Upper lobe of left lung (tissue), 6 donors: ENCODE measurements at places on chromosomes 13 and 19. TPM values are rescaled to one million over a fixed set of nuclear protein-coding genes. Genes with fewer than 3 reads are reported as not detected.

- H3K27me3 ChIP-seq: no peaks in the 10 kb centered on the region
- no peaks in the 10 kb centered on the region for H3K4me1 ChIP-seq
Observed at GRCh38 chr13:113669755-113670341, 2.8 kb downstream of the GRK1 start.

DNA sequence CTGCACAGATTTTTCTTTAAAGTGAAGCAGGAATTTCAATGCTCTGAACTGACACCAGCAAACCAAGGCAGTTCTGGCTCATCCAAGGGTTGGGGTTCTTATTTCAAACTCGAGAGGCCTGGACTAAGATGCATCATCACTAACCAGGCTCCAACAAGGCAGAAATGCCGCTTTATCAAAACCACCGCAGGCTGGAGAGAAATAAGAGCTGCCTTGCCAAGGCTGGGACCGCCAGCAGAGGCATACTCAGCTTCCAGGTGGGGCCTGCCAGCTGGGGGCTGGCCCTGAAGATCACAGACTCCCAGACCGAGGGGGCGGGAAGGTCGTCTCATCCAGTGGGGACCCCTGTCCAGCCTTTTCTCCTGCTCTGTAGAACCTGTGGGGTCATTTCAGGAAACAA is 37.4 kb upstream of the GAS6 start:
- DNase-seq: no peak

DNA sequence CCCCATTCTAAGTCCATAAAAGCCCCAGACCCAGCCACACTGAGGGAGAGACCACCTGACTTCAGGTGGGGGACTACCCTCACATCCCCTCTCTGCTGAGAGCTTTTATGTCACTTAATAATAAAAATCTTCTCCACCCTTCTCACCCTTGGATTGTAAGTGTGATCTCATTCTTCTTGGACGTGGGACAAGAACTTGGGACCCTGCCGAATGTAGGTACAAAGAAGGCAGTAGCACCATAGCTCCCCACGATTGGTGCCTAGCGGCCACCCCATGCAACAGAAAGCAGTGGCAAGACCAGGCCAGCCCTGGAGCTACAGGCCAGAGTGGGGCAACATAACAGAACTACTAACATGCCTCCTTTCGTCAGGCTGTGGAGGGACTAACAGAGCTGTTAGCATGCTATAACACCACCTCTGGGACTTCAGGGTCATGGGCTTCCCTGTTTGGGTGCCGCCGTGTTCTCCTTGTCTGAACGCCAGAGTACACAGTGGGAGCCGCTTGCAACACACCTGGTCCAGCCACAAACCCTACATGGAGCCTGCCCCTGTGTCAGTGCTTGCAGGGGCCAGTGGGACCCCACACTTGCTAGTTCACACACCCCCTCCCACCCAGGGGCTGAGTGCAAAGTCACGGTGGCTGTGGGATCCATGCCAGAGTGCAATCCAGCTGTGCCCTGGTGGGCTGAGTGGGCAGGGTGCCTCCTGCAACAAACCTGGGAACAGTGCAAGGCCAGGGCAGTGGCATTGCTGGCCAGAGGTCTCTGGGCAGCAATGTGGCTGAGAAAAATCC is 5.2 kb upstream of the FBXO17 start:
- H3K4me1 ChIP-seq: peaks cover 7% of the 10 kb centered on the region
- no peak for DNase-seq
- no peak overlapping the region for H3K27ac ChIP-seq
- no peak overlapping the region for H3K4me3 ChIP-seq
- H3K27me3 ChIP-seq: no peaks in the 10 kb centered on the region

Gene TRPC4
- 1.8 TPM for total RNA-seq

DNA sequence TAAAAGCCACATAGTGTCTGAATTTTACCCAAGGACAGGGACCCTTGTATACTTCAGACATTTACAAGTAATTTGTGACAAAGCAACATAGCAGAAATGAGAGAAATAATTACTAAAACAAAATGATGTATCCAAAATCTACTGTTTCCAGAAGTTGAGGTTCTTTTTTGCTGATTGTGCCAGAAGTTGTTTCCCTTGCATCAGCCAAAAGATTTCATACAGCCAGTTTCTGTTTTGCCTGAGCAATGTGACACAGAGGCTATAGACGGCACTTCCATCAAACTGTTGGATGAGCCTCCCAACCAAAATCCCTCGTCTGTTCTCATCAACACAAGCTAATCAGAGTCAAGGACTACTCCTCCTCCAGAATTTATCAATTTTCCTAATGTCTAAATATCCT is 913.2 kb upstream of the GPC6 start:
- DNase-seq: no peak
- no peaks in the 10 kb centered on the region for H3K27me3 ChIP-seq
- H3K27ac ChIP-seq: no peak overlapping the region
- H3K4me3 ChIP-seq: no peak overlapping the region

DNA sequence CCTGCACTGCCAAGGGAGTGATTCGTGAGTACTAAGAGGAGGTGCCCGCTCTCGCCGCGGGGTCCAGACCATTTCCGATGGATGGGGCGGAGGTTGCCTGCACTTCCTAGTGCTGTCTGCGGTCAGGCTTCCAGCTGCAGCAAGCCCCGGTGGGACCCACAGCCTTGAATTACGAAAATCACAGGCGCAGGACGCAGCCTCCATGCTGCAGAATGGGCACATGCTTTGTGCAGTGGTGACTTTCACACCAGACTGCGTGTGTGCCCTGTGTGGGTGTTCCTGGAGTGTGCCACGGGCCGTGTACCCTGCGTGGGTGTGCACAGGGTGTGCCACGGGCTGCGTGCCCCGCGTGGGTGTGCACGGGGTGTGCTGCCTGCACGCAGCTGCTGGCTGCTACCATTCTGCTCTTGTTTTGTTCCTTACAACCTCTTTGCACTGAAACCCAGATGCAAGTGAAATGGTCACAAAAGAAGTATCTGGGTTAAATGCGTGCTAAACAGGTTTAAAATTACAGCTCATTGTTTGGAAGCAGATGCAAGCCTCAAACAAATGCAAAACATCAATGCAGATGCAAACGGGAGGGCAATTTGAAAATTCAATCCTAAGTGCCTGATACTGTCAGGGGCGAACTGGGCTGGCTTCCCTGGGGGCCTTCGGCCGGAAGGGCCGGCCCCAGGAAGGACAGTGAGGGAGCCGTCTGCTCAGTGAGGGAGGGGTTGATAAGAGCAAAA is 221.2 kb upstream of the SOX1 start:
- H3K4me3 ChIP-seq: no peak overlapping the region
- H3K27ac ChIP-seq: no peak overlapping the region
- no peaks in the 10 kb centered on the region for H3K27me3 ChIP-seq
- no peaks in the 10 kb centered on the region for H3K36me3 ChIP-seq

DNA sequence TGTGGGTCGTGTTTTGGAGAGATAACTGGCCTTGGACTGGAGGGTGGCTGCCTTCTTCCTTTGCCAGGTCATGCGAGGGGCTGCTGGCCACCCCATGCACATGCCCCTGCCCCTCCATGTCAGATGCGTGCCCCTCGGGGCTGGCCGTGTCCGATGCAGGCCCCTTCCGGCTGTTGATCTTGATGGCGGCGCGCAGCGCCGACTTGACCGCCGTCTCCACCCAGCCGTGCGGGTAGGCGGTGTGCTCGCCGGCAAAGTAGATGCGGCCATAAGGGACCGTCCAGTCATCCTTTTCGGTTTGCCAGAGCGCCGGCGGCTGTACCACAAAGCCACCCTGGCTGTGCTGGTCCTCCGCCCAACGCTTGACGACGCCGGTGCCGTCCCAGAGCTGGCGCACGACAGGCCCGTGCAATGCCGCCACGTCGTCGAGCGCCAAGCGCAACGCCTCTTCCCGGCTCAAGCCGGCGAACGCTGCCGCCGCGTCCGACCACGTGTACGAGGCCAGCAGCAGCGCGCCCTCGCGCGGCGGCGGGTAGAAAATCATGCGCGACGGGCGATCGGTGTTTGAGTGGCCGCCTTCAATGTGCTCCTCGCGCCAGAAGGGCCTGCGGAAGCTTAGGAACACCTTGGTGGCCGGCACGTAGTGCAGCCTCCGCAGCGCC is 6.9 kb downstream of the IL4I1 start:
- H3K27me3 ChIP-seq: no peaks in the 10 kb centered on the region
- no peak overlapping the region for H3K27ac ChIP-seq
- peaks cover 10% of the 10 kb centered on the region for H3K4me1 ChIP-seq

Gene ACER1
- total RNA-seq: not detected

DNA sequence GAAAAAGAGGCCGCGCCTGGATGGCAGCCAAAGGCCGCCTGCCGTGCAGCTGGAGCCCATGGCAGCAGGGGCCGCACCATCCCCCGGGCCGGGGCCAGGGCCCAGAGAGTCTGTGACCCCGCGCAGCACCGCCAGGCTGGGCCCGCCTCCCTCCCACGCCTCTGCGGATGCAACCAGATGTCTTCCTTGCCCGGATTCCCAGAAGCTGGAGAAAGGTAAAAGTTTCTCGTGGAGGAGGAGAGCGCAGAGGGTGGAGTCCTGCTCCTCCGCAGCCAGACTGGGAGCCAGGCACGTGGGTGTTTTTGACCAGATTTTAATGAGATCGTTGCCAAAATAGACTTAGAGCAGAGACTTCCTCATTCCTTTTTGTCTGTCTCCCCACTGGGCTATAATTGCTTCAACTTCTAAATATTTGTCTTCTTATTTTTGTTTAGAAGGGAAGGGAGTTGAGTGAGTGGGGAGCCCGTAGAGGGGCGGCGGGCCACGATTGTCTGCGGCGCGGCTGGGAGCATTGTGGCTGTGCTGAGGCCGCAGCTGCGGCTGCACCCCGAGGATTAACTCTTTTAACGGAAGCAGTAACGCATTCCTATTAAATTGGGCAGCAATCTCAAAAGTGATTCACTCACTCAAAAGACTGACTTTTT is 22.8 kb upstream of the NDUFS7 start:
- H3K4me3 ChIP-seq: peak overlapping the region; percentile 29
- DNase-seq: no peak

Gene NLRP7
- total RNA-seq: not detected

DNA sequence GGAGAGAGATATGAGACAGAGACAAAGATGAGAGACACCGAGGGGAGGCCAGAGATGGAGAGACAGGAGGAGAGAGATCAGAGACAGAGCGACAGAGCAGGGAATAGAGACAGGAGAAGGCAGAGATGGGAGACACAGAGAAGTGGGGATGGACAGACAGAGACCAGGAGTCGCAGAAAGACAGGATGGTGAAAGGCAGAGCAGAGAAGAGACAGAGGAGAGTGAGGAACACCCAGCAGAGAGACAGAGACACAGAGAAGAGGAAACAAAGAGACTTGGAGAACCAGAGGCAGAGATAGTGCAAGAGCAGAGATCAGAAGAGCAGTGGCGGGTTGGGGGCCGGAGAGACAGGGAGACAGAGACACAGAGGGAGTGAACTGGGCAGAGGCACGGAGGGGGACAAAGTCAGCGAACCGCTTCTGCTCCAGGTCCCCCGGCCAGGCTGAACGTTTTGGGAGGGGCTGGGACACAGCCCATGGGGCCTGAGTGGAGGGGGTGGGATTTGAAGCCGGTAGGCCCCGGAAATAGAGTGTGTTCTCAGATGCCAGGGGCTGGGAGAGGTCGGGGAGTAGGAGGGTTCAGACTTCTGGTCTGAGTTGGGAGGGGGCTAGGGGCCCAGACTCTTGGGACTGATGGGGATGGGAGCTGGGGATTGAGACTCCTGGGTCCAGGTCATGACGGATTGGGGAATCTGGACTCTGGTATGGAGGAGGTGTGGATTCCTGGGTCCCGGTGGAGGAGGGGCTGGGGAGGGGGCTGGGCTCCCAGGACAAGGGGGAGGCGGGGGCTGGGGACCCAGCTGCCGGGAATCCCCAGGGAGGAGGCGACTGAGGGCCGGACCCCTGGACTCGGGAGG is 654 bp downstream of the ZNF579 start:
- H3K27me3 ChIP-seq: no peaks in the 10 kb centered on the region
- H3K4me1 ChIP-seq: peaks cover 21% of the 10 kb centered on the region
- H3K4me3 ChIP-seq: peak overlapping the region; percentile 95
